ENCODE measurements at places on chromosomes 13 and 19. TPM values are rescaled to one million over a fixed set of nuclear protein-coding genes. Genes with fewer than 3 reads are reported as not detected.
A peak's percentile ranks its signal among the peaks of the same experiment; 100 is the strongest.

DNA sequence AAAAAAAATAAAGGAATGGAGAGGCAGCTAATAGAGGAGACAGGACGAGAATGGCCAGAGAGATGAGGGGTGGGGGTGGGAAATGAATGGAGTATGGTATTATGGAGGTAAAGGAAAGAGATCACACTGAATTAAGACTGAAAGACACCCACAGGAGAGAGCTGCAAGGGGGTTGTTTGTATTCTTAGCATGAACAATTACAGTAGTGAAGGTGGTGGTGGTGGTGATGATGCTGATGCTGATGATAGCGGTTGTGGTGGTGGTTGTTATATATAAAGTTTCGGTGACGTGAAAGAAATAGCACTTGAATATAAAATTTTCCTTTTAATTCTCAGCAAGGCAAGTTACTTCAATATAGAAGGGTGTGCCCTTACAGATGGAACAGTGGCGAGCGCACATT, 2.8 kb upstream of the ADGRE3 start:
- no peak for DNase-seq
- no peak overlapping the region for H3K4me3 ChIP-seq
- no peaks in the 10 kb centered on the region for H3K4me1 ChIP-seq

DNA sequence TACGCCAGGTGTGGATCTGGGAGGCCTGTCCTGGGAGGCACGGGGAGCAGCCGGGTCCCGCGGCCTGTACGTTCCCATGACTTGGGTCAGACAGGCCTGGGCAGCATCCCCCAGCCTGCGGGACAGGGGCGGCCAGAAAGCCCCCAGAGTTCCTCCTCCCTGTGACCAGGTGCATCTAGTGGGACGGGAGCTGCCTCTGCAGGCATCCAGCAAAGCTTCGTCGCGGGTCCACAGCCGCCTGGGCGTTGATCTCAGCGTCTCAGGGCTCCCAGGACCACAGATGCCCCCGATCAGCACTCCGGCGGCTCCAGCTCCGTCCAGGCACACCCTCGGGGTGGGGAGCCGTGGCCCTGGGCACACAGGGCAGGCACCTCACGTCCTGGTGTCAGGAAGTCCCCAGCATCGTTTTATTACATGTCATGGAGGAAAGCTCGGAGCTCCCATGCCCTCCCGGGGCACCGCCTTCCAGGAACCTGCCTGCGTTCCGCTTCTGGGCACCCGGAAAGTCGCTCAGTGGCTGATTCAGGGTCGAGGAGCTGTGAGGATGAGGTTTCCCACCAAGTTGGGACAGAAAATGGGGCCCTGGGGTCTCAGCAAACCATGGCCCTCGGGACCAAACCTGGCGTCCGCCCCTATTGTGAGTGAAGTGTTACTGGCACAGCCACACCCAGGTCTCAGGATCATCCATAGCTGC, 1.5 kb upstream of the GZMM start:
- peaks cover 10% of the 10 kb centered on the region for H3K36me3 ChIP-seq
- H3K4me3 ChIP-seq, result no peak overlapping the region
- no peak for DNase-seq

Gene ZBTB32
- 0.63 TPM for total RNA-seq

- H3K27me3 ChIP-seq, result no peaks in the 10 kb centered on the region
- DNase-seq, result no peak
- H3K4me3 ChIP-seq, result no peak overlapping the region
- H3K4me1 ChIP-seq, result no peaks in the 10 kb centered on the region
- H3K27ac ChIP-seq, result no peak overlapping the region
Measured at GRCh38 chr13:58434943-58435342, 803.4 kb downstream of the PCDH17 start.

Gene S1PR2
- total RNA-seq, result 15.2 TPM

GRCh38 chr13:77065461-77066147, 38.6 kb upstream of the FBXL3 start:
- no peaks in the 10 kb centered on the region for H3K27me3 ChIP-seq
- peak; percentile 31 for DNase-seq
- no peak overlapping the region for H3K27ac ChIP-seq
- H3K36me3 ChIP-seq, result peaks cover 17% of the 10 kb centered on the region

Gene TSEN34
- total RNA-seq, result 44.5 TPM

Gene SIGLEC5
- total RNA-seq, result 1.6 TPM

Gene ZNF324B
- total RNA-seq, result 9.3 TPM

Gene GRIK5
- total RNA-seq, result 0.83 TPM

DNA sequence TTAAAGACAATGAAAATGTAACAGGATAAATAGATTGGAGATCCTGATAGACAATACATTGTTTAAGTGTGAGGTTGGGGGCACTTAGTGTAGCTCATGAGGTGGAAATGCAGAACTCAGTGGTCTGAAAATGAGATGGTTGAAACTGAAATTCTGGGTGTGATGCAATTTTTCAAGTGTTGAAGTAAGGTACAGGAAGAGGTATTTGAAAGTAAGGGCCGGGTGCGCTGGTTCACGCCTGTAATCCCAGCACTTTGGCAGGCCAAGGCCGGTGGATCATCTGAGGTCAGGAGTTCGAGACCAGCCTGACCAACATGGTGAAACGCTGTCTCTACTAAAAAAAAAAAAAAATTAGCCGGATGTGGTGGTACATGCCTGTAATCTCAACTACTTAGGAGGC, 113.0 kb downstream of the UFM1 start:
- H3K27me3 ChIP-seq, result no peaks in the 10 kb centered on the region
- H3K4me3 ChIP-seq, result no peak overlapping the region
- no peak overlapping the region for H3K27ac ChIP-seq
- H3K36me3 ChIP-seq, result no peaks in the 10 kb centered on the region

DNA sequence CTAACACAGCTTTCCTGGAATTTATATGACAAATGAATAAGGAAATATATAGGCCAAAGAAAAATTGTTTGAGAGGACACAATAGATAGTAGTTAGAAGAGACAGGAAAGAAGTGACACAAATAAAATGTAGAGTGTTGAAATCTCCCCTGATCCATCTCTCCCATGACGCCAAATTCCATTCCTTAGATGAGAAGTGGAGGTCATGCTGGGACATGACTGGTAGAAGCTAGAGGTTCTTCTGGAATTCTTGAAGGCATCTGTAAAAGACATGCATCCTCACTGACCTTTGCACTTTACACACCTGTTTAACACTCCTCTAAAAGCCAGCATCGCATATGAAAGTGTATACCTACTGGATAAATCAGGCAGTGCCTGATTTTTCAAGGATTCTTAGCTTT, 67.8 kb downstream of the DGKH start:
- no peak for DNase-seq
- H3K4me1 ChIP-seq, result no peaks in the 10 kb centered on the region
- H3K36me3 ChIP-seq, result no peaks in the 10 kb centered on the region
- no peak overlapping the region for H3K4me3 ChIP-seq
- H3K27me3 ChIP-seq, result no peaks in the 10 kb centered on the region

- no peak overlapping the region for H3K4me3 ChIP-seq
- no peak overlapping the region for H3K27ac ChIP-seq
- no peaks in the 10 kb centered on the region for H3K27me3 ChIP-seq
- DNase-seq, result no peak
- H3K4me1 ChIP-seq, result no peaks in the 10 kb centered on the region
Measured at GRCh38 chr19:18362934-18363542, 22.6 kb downstream of the PGPEP1 start.

GRCh38 chr13:34758628-34759027, 183.4 kb upstream of the NBEA start:
- H3K4me3 ChIP-seq, result no peak overlapping the region
- H3K4me1 ChIP-seq, result no peaks in the 10 kb centered on the region
- no peaks in the 10 kb centered on the region for H3K27me3 ChIP-seq
- no peak for DNase-seq

Gene TJP3
- total RNA-seq, result 42.8 TPM

Gene RGCC
- total RNA-seq, result 309 TPM

Gene ZNF724
- total RNA-seq, result 3.4 TPM

Gene ZNF792
- 8.1 TPM for total RNA-seq

GRCh38 chr19:41288673-41289530, 21.1 kb upstream of the CCDC97 start:
- H3K27ac ChIP-seq, result no peak overlapping the region
- H3K36me3 ChIP-seq, result peaks cover 46% of the 10 kb centered on the region
- H3K27me3 ChIP-seq, result no peaks in the 10 kb centered on the region

- no peak overlapping the region for H3K27ac ChIP-seq
- no peaks in the 10 kb centered on the region for H3K4me1 ChIP-seq
- no peak for DNase-seq
- no peaks in the 10 kb centered on the region for H3K27me3 ChIP-seq
- no peak overlapping the region for H3K4me3 ChIP-seq
Measured at GRCh38 chr19:50285833-50286232, 43.3 kb downstream of the KCNC3 start.

DNA sequence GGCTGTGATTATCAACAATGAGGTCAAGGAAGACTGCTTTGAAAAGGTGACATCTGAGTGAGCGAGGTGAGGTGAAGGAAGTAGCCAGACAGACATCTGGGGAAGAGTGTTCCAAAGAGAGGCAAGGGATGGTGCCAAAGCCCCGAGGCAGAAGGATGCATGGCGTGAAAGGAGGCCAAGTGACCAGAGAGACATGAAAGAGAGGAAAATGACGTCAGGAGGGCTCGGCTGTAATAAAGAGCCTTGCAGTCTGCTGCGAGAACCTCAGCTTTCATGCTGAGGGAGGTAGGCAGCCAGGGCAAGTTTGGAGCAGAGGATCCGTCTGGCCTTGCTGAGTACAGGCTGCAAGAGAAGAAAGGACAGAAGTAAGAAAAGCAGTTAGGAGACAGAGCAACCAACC, 50.8 kb downstream of the FOXO1 start:
- H3K4me1 ChIP-seq, result peaks cover 5% of the 10 kb centered on the region
- H3K27me3 ChIP-seq, result no peaks in the 10 kb centered on the region
- H3K36me3 ChIP-seq, result no peaks in the 10 kb centered on the region

DNA sequence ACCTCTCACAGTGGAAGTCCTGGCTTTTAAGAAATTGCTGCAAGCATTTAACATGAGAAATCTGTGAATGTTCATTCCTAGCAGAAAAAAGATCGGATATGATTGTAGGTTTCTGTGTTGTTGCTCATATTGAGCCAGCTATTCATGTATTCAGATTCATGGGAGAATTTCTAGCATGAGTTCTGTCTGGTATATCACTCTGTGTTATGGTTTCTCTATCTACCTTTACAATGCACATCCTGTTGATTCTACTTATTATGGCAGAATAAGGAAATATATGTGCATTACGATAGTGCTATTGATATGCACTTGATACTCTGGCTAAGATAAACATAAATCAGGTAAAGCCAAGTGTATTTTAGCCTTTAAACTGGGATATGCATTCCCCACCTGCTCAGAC, 138.2 kb downstream of the KCNRG start:
- DNase-seq, result no peak
- no peak overlapping the region for H3K4me3 ChIP-seq
- H3K36me3 ChIP-seq, result no peaks in the 10 kb centered on the region
- H3K27ac ChIP-seq, result no peak overlapping the region

- no peak overlapping the region for H3K27ac ChIP-seq
- H3K4me1 ChIP-seq, result peaks cover 1% of the 10 kb centered on the region
- H3K4me3 ChIP-seq, result no peak overlapping the region
- no peak for DNase-seq
- no peaks in the 10 kb centered on the region for H3K27me3 ChIP-seq
Measured at GRCh38 chr13:46354156-46355087, 32.6 kb downstream of the RUBCNL start.

DNA sequence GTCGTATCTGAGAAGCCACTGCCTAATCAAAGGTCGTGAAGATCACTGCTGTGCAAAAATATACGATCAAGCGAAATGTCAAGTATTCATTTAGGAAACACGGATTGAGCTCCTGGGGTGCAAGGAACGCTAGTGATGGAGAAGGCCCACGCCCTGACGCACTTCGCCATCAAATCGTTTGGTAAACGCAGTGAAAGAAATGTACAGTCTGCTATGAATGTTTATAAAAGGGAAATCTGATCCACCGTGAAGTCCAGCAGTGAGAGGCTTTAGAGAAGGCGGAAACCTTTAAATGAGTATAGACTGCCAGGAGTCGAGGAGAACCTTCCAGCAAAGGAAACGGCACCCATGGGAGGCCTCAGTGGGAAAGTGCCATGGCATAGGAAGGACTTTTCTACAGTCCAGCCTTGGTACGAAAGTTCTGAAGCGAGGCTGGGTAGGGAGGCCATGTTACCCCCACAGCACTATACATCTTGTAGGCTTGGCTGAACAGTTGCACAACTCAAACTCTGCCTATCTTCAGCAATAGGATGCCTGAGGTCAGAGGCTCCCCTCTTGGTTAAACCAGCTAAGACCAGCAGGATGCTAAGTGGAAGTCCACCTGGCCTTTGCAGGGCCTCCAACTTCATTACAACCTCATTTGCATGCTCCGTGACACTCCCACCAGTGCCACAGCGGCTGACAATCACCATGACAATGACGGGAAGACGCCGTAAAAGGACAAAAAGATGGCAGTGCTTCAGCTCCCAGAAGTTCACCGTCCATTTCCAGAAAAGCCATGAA, 20.4 kb downstream of the PCID2 start:
- no peak for DNase-seq
- no peaks in the 10 kb centered on the region for H3K4me1 ChIP-seq
- H3K36me3 ChIP-seq, result peaks cover 35% of the 10 kb centered on the region

GRCh38 chr19:15419413-15420025, 731 bp upstream of the AKAP8L start:
- no peak overlapping the region for H3K4me3 ChIP-seq
- H3K4me1 ChIP-seq, result peaks cover 56% of the 10 kb centered on the region
- peaks cover 29% of the 10 kb centered on the region for H3K36me3 ChIP-seq
- H3K27me3 ChIP-seq, result no peaks in the 10 kb centered on the region

DNA sequence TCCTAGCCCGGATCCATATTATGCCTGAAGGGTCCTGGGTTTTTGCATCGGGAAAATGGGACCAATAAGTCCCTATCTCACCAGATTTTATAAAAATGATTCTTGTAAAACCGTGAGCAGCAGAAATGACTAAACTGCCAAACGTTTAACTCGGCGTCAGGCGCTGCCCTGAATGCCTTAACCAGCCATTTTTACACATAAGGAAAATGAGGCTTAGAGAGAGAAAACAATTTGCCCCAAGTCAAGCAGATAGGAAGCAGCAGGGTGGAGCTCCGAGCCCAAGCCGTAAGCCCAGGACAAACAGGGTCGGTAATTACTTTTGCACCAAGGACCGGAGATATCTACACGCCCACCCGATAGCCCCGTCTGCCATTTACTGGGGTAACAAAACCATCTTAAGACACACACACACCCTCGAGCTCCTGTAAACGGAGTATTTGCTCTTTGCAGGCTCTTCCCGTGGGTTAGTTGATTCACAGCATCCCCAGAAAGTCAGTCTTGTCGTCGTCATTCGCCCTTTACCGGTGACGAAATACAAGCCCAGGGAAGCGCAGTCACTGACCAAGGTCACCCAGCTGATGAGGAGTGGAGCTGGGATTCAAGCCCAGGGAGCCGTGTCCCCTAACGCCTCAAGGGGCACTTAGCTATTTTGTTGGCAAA, 16.0 kb upstream of the MRI1 start:
- no peaks in the 10 kb centered on the region for H3K36me3 ChIP-seq
- H3K27ac ChIP-seq, result peak overlapping the region; percentile 87
- peaks cover 8% of the 10 kb centered on the region for H3K4me1 ChIP-seq
- H3K4me3 ChIP-seq, result peak overlapping the region; percentile 77
